ENCODE measurements at places on chromosomes 1 and 21.

DNA sequence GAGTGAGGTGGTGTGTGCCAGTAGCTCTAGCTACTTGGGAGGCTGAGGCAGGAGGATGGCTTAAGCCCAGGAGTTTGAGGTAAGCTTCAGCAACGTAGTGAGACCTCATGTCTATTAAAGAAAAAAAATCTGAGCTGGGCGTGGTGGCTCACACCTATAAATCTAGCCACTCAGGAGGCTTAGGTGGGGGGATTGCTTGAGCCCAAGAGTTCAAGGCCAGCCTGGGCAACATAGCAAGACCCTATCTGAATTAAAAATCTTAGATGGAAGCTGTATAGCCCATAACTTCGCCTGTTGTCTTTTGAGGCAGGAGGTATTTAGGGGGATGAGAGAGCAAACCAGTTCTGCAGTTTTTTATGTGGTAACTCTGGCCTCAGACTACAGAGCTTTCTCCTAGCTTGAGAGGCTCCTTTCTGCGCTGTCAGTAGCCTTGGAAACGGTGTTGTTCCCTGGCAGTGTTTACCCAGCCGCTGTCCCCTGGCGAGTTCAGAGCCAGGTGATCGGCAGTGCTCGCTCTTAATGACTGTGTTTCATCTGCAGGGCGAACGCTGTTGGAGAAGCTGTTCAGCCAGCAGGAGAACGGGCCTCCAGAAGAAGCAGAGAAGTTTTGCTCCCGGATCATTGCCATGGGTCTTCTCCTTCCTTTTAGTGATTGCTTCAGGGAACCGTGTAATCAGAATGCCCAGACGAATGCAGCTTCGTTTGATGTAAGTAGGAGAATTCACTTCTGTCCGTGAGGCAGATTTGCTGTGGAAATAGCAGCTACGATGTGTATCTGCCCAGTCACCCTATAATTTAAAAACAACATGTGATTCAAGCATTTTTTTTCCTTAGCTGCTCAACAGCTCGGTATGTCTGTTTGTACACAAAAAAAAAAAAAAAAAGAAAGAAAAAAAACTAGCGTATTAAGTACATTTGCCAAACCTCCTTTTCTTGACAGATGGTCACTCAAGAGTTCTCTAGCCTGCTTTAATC is 31.2 kb downstream of the FMN2 start:
- no peak for DNase-seq

DNA sequence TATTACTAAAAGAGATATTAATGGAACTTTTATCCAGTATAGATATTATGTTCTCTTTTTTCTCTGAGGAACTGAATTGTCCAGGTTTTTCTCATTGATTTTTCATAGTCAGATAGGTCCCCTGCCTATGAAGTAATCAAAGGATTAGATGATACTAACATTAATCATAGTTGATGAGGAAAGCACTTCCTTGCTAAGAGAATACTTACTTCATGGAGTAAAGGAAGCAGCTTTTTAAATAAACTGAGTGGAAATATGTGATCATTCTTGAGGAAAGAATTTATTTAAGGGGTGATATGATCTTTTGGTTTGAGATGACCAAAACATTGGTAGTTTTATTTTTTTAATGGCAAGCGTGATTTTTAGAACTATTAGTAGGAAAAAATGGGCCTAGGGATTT is 58.9 kb downstream of the SWT1 start:
- DNase-seq = no peak

- DNase-seq = no peak
Observed at GRCh38 chr1:211009944-211010343, 124.0 kb downstream of the KCNH1 start.

DNA sequence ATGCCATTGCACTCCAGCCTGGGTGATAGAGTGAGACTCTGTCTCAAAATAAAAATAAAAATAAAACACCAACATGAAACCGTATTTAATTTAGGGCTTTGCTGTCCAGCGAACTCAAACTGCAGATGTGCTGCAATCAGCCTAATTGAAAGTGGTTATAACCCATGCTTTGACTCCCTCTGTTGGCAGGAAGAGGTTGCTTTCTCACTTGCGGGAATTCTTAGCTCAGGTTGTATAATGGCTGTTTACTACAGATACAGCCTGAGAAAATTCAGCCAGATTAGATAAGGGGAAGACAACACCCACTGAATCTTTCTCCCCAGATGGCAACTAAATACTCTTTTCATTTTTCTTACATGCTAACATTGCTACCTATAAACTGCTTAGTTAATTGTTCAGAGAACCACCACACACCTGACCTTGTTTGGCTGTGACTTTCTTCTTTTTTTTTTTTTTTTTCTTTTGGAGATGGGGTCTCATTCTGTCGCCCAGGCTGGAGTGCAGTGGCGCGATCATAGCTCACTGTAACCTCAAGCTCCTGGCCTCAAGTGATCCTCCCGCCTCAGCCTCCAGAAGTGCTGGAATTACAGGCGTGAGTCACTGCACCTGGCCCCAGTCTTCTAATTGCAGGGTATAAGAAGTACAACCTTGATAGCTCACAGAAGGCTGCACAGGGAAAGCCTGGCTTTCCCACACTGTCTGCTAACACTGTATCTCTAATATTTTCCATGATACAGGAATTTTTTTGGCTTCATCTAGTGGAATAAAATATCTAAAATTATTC is 34.6 kb downstream of the DNTTIP2 start:
- DNase-seq = peak; percentile 34

GRCh38 chr21:37982496-37983318 is 66.5 kb upstream of the KCNJ6 start:
- no peak for DNase-seq

- no peak for DNase-seq
Observed at GRCh38 chr1:98322966-98323365, 338.6 kb upstream of the SNX7 start.

DNA sequence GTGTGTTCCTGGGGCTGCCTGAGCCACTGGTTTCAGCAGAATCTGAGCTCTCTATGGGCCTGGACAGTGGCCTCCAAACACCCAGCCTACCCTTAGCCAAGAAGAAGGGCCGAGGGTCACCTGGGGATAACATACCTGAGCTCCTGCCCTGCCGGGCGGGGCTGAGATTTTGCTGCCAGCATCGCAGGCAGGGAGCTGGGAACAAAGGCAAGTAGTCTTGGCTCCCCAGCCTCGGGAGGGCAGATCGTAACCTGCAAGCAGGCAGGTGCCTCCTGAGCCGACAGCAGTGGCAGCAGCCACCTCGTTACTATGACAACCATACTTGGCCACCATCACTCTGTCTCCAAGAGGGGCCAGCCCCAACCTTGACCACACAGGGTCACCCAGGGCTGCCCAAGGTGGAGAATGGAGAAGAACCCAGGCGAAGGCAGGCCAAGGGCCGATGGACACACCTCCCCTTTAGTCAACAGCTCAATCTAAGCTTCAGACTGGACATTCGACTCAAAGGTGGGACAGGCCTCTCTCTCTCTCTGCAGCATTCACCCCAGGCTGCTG is 54.6 kb downstream of the TOMM20 start:
- no peak for DNase-seq

DNA sequence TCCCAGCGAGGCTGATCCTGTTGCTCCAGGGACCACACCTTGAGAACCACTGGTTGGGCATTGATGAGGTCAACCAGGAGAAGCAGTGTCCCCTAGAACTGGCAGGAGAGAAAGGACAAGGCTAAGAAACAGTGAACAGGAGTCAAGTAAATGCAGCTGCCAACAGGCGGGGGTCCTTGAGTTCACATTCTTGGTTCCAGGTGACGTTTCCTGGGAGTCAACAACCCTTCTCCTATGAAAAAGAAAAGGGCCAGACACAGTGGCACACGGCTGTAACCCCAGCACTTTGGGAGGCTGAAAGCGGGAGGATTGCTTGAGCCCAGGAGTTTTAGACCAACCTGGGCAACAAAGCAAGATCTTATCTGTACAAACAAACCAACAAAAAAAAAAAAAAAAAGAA is 98.3 kb downstream of the KAZN start:
- no peak for DNase-seq

DNA sequence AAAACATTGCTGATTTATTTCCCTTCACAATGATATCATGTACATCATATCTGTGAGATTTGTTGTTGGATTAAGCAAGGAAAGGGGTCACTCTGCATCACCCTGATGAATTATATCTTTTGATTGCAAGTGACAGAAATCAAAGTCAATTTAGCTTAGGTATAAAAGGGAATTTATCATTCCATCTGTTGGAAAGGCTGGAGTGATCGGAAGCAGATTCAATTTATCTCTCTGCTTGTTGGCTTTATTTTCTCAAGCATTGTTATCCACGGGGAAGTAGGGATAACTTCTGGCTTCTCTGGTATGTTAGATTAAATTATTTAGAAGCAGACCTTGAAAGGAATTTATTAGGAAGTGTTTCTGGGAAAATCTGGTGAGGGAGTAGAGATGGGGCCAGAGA is 226.6 kb downstream of the PTGER3 start:
- DNase-seq = no peak

DNA sequence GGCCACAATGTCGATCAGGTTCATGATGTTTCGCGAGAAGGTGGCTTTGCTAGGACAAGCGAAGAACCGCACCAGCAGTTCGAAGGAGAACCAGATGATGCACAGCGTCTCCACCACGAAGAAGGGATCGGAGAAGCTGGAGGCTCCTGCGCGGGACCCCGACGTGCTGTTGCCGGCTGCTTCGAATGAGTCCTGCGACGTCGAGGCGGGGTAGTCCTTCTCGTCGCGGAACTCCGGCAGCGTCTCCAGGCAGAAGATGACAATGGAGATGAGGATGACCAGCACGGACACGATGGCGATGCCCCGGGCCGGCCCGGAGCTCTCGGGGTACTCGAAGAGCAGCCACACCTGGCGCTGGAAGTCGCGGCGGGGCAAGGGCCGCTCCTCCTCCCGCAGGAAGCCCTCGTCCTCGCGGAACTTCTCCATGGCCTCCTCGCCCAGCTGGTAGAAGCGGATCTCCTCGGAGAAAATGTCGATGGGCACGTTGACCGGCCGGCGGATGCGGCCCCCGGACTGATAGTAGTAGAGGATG is 869 bp downstream of the KCNA3 start:
- no peak for DNase-seq

DNA sequence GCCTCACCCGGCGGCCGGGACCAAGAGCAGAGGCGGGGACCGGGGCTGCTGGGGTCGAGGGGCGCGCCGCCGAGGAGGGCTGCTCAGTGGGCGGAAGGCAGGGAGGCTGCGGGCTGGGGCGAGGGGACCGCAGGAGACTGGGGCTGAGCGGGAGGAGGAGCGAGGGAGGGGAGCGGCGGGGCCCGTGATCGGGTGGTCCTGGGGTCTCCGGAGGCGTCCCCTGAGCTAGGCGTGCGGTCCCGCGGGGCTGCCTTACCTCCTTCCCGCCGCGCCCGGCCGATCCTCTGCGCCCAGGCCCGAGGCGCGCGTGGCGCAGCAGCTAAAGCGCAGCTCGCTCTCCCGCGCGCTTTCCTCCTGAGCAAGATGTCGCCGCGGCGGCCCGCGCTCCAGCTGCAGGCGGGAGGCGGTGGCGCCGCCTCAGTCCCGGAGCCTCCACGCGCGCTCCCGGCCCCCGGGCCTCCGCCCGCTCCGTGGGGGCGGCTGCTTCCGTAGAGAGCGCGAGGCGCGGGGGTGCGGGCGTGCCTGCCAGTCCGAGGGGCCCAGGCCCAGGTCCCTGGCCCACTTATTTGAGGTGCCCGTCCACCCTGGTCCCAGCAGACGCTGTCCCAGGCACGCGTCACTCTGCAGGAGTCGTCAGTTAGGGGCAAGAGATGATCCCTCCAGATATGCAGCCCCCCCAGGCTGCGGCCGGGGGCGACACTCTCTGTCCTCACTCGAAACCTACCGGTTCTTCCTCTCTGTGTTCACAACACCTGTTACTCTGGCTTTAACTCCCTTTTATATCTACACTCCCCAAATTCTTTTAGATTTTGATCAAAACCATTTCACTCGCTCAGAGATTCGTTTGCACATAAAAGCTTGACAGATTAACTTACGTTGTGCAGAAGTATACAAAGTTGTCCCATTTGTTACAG is at the start of gene CCSAP:
CCSAP (minus strand) TSS at position 392 of the 914 bp plus-strand sequence. CDS start 582 bp downstream, outside the sequence.
- DNase-seq = peak; percentile 26

GRCh38 chr1:215793180-215793579 is 226.1 kb downstream of the KCTD3 start:
- DNase-seq = no peak

- no peak for DNase-seq
Observed at GRCh38 chr1:204684206-204684570, 1.4 kb downstream of the LRRN2 start.

DNA sequence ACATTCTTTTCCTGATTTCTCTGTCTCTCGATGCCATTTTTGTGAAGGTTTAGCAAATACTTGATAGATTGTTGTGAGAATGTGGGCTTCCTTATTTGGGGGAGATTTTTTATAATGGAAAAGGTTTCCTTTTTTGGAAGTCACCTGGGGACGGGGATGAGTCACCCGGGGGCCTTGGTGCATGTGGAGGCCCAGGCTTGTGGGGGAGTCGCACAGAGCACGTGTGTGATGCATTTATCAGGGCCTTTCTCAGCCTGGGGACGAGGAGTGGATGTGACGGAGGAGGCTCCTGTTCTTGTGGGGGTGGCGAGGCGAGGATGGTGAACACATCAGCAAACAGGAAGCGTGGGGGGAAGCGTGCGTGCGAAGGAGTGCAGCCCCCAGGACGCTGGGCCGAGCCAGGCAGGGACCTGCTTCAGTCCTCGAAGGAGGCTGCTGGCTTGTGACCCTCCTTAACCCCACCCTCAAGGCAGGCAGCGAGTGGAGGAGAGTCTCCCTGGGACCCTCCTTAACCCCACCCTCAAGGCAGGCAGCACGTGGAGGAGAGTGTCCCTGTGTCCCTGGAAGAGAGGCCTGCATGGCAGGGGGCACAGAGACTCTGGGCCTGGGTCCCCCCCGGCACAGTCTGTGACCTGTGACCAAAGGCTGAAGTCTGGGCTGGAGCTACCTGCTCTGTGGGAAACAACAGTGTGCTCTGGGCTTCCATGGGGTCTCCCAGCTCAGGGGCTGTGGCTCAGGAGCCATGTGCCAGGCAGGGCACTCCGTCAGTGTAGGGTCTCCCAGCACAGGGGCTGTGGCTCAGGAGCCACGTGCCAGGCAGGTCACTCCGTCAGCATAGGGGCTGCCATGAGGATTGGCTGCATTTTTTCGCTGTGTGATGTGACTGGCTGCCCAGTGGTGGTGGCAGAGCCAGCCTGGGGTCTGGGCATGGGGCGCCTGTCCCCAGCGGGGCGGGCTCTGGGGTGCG is 57.2 kb downstream of the AGPAT3 start:
- no peak for DNase-seq

GRCh38 chr1:25959611-25960010 is 38.3 kb downstream of the PAFAH2 start:
- DNase-seq = no peak

DNA sequence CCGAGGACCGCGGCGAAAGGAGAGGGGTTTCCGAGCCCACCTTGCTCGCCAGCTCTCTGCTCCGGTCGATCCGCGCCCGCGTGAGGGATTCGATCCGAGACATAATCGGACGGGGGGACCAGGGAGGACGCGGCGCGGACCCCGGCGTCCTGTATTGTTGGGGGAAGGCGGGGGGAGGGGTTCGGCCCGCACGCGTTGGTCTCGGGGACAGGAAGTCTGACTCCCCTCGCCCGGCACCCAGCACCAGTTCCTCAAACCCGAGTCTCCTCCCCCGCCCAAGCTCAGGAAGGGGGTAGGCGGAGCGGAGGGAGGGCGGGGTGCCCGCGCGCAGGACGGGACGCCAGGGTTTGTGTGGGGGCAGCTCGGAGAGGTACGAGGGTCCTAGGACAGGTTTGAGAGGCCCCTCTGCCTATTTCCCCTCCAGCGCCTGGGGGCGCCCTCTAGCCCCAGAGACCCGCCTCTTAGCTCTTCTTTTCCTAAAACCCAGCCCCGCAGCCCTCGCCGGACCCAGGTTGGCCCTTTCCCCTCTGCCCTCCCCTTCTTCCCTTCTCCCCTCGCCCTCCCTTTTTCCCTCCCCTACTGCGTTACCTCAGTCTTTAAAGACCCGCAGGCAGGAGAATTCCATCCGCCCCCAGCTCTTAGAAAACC is at the start of gene ARHGEF2:
ARHGEF2 (minus strand) TSS at position 223 of the 648 bp plus-strand sequence; CDS start at position 103, 120 bp downstream.
- DNase-seq = peak; percentile 84

GRCh38 chr1:9014475-9015375 is 11.5 kb downstream of the SLC2A7 start:
- no peak for DNase-seq
